Activated CD4-positive, alpha-beta T cell treated with anti-CD3 and anti-CD28 coated beads for 48 hours (primary cell): ENCODE measurements at places on chromosomes 11 and 22.

DNA sequence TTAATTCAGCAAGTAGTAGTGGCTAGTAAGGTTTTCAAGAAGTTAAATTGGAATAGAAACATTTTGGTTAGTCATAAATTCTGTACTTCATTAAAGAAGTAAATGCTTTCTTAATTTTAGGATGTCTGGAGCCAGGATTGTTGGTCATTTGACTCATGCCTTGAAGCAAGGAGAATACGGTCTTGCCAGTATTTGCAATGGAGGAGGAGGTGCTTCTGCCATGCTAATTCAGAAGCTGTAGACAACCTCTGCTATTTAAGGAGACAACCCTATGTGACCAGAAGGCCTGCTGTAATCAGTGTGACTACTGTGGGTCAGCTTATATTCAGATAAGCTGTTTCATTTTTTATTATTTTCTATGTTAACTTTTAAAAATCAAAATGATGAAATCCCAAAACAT, 25.8 kb downstream of the ACAT1 start:
- DNase-seq, result no peak

- DNase-seq, result no peak
Measured at GRCh38 chr11:1445741-1446445, 40.7 kb downstream of the MOB2 start.

- peak; percentile 28 for DNase-seq
Measured at GRCh38 chr11:123549926-123550917, 104.2 kb downstream of the SCN3B start.

DNA sequence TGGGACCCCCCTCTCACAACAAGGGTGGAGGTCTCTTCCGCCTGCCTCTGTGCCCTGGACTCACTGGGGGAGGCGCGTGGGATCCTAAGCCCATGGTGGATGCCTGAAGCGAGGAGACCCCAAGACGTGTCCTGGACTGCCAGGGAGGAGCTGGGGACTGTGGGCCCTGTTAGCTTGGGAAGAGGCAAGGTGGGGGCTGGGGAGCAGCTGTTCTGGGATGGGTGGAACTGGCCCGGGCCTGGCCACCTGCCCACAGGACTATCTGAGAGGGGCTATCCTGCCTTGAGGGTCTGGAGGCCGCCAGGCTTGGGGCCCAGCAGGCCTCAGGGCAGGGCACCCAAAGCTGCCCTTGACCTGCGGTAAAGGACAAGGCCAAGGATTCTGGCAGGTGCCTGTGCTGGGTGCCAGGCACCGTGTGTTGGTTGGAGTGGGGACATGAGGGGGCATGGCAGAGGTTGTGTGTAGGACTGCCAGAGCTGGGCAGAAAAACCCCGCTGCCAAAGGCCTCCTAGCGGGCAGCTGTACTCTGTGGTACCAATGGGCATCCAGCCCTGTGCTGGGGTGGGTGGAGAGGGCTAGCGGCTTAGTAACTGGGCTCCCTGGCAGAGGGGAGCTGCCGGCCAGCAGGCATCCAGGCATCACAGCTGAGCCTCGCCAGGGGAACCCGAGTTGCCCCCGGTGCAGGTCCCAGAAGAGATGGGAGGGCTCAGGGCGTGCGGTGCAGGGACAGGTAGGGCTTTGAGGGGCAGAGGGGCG, 670 bp downstream of the LSP1 start:
- DNase-seq, result peak; percentile 32

DNA sequence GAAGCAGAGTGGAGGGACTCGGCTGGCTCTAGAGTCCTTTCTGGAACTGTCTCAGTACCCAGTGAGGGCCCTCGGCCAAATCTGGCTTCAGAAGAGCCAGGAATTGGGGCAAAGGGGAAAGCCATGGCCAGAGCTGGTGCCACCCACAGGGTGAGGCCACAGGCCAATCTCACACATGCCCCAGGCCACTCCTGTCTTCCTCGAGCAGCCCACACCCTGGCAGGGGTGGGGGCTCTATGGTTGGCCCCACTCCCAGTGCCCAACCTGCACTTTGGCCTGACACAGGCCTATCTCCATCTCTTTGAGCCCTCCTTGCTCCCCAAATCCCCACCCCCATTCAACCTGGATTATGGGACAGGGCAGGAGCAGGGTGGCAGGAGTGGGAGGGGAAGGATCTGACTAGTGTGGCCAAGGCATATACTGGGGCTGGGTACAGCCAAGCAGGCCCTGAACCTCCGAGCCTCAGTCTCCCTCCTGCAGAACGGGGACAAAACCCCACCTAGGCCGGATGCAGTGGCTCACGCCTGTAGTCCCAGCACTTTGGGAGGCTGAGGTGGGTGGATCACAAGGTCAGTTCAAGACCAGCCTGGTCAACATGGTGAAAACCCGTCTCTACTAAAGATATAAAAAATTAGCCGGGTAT, 6.9 kb downstream of the TST start:
- no peak for DNase-seq

GRCh38 chr11:127274328-127274676, 273.7 kb upstream of the KIRREL3 start:
- DNase-seq, result no peak

DNA sequence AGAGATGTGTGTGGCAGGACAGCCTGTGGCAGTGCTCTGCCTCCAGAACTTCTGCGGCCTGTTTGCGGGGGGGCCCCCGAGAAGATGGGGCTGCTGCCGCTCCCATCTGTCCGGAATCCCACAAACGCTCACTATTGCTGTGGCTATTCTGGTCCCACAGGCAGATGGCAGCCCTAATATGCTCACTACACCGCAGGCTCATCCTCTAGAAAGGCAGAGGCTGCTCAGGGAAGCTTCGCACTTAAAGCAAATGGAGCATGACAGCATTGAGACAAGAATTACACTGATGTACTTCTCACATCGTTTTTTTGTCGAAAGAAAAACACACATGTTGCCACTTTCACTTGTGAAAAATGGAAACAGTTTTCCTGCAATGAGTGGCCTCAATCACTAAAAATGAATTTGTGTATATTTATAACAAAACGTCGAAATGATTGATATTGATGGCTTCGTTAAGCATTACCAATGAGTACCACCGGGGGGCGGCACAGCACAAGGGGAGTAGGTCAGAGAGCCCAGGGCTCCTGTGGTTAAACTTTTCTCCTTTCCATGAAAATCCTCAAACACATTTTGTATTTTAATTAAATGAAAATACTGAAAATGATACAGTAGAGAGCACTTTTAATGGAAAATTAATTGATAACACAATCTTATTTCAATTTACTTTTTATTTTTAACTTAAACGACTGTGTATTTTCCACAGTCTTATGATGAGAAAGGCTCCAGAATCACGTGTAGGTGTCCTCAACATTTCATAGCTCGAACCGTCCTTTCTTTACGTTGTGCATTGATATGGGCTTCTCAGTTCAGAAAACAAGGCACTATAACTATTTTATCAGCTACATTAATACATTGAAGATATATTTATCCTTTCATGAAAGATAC, 69.1 kb downstream of the CTTN start:
- DNase-seq, result peak; percentile 76

- no peak for DNase-seq
Measured at GRCh38 chr22:17880020-17880419, 105.8 kb upstream of the BID start.

- DNase-seq, result no peak
Measured at GRCh38 chr11:134710861-134711407, 298.9 kb upstream of the B3GAT1 start.

- DNase-seq, result peak; percentile 63
Measured at GRCh38 chr11:123357990-123358827, 71.9 kb upstream of the GRAMD1B start.
